Ascending aorta (tissue), 2 donors: ENCODE measurements at places on chromosomes 4 and X. TPM values are rescaled to one million over a fixed set of nuclear protein-coding genes. Genes with fewer than 3 reads are reported as not detected.

GRCh38 chr4:174062831-174063230, 220.6 kb downstream of the FBXO8 start:
- H3K4me3 ChIP-seq: no peak overlapping the region
- no peaks in the 10 kb centered on the region for H3K27me3 ChIP-seq
- no peak overlapping the region for H3K27ac ChIP-seq

DNA sequence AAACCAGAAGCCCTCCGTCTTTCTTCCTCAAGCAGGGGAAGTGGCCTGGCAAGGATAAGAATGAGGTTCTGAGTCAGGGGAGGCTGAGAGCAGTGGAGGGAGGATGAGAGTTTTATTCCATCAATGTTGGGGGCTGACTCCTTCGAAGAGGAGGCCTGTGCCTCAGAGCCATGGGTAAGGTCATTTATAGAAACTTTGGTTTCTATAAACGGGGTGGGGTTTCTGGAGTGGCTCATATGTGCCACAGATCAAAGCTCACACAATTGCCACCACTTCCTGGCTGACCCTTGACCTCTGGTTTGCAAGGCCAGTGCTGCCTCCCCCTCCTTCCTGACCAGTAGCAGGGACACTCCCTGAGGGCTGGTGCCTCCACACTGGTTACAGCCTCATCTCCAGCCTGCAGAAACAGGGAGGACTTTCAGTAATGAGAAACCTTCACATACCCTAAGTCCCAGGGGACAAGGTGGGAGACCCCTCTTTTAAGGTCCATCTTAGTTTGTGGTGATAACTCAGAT, 166.0 kb downstream of the PDGFRA start:
- no peak overlapping the region for H3K27ac ChIP-seq
- H3K27me3 ChIP-seq: no peaks in the 10 kb centered on the region
- H3K4me1 ChIP-seq: no peaks in the 10 kb centered on the region
- DNase-seq: no peak
- no peaks in the 10 kb centered on the region for H3K36me3 ChIP-seq

- H3K27me3 ChIP-seq: no peaks in the 10 kb centered on the region
- no peak overlapping the region for H3K4me3 ChIP-seq
- H3K36me3 ChIP-seq: peaks cover 13% of the 10 kb centered on the region
- no peak overlapping the region for H3K27ac ChIP-seq
- no peak for DNase-seq
These were observed 40.8 kb downstream of the CENPU start for GRCh38 chr4:184693056-184693455.

PABPC1L2A gene
- total RNA-seq: not detected
